ENCODE measurements at places on chromosomes 13 and 19.
A peak's percentile ranks its signal among the peaks of the same experiment; 100 is the strongest.

DNA sequence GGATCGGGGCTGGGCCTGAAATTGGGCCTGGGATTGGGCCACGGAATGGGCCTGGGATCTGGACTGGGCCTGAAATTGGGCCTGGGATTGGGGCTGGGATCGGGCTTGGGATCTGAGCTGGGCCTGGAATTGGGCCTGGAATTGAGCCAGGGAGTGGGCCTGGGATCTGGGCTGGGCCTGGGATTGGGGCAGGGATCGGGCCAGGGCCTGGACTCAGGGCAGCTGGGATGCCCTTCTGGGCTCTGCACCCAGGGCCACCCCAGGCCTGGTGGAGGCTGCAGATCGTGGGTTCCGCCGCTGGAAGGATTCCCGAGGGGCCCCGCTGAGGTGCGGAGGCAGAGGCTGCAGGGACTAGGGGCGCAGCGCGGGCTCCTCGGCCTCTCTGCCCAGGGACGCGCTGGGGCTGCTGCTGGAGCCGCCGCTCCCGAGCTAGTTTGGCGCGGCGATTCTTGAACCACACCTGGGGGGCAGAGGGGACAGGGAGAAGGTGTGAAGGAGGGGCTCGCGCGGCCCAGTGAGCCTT, 1.8 kb downstream of the TPRX1 start:
- DNase-seq = no peak

GRCh38 chr19:6225232-6225865, 54.4 kb downstream of the MLLT1 start:
- no peak for DNase-seq

GRCh38 chr19:48997972-48998371, 4.3 kb downstream of the RUVBL2 start:
- DNase-seq = peak; percentile 57

DNA sequence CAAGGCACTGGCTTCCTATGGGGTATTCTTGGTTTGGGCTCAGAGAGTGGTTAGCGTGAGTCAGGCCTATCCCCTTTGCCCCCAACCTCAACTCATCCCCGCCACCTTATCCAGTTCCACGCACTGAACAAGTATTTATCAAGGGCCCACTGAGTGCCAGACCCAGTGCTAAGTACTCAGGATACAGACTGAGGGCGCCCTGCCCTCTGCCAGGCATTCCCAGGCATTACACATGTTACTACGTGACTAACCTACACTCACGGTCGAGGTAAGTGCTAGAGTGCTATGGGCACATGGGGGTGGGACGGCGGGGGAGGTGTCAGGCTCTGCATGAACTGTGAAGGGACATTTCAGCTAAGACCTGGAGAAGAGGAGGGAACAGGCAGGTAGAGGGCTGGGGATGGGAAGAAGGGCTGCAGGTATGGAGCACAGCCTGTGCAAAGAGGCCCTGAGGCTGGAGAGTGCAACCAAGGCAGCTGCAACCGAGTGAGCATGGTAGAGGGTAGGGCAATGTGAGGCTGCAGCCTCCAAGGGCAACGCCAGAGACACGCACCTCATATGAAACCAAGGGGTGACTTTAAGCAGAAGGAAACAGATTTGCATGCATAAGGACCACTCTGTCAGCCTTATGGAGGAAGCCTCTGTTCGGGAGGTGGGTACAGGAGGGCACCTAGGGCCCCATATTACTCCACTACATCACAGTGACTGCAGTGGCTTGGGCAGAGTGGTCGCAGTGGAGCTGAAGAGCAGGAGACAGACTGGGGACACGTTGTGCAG, 22.5 kb downstream of the DHRS12 start:
- DNase-seq = peak; percentile 19

DNA sequence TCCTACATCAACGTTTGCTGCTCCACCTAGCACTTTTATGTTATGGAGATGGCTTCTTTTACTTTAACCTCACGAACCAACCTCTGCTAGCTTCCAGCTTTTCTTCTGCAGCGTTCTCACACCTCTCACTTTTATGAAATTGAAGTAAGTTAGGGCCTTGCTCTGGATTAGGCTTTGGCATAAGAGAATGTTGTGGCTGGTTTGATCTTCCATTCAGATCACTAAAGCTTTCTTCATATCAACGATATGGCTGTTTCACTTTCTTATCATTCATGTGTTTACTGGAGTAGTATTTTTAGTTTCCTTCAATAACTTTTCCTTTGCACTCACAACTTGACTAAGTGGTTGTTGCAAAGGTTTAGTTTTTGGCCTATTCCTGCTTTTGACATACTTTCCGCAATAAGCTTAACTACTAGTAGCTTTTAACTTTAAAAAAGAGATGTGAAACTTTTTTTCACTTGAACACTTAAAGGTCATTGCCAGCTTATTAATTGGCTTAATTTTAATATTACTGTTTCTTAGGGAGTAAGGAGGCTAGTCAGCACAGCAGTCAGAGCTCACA, 60.0 kb upstream of the SPRY2 start:
- no peak for DNase-seq

- no peak for DNase-seq
Observed at GRCh38 chr13:87128491-87128890, 542.7 kb upstream of the SLITRK5 start.

GRCh38 chr19:53010494-53010893, 3.2 kb upstream of the ERVV-1 start:
- no peak for DNase-seq

DNA sequence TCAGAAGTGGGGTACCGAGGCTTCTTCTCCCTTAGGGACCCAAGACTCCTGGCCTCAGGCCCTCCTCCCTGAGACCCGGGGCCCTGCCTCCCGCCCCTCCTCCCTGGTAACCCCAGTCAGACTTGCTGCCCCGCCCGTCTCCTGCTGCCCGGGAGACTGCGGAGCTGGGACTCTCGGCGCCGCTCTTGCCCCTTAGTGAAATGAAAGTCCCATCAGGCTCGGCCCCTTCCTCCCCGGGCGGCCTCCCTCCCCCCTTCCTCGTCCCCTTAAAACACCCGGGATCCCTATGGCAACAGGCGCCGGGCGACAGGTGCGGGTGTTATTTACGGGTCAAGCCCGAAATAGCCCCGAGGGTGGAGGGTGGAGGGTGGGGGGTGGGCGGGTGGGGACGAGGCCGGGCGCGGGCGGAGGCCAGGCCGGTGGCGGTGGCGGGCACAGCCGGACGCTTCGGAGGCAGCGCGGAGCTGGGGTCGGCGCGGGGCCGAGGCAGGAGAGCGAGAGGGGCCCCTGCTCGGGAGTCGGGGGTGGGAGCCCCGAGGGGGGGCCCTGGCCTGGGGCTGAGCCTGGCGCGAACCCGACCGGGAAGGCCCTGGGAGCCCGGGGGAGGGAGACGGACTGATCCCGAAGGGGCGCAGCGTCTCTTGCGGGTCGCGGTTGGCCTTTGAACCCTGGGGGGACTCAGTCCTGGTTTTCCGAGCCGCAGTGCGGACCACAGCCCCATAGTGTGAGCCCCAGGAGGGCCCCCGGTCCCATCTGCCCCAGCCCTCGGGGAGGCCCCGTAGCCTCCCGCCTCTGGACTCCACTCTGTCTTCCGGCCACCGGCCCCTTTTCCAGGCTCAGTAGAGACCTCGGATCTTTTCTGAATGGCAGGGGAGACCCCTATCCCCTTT, at the start of gene CACNG6:
Gene CACNG6, plus strand, starts transcription at position 414 of the 890 bp plus-strand sequence. CDS start 1,241 bp downstream, outside the sequence.
- DNase-seq = peak; percentile 22

DNA sequence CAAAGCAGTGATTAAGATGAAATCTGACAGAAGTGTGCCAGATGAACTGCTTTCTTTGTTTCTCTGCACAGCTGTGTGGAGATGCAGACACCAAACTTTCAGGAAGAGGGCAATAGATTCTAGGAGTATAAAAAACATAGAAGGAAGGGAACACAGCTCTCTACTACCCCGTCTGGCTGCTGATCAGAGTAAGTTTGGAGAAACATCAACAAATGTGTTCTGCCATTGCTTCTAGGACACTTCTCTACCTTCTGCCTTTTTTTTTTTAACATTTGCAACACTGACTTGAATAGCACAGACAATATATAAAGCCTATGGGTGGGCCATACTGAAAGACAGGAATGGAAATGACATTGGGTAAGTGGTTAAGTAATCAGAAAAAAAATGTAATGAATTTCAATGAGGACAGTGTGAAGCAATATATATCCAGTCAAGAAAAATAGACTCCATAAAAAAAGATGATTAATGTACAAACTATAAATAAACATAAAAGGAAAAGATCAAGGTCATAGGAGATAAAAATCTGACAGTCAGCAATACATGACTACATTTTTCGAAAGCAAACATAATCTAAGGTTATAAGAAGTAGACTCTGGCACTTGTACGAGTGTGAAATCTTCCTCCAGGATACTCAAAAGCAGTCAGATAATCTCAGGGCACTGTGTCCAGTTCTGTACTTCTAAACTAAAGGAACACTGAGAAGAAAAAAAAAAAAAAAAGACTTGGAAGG, 21.4 kb downstream of the NUFIP1 start:
- DNase-seq = peak; percentile 54

GRCh38 chr19:13339869-13340268, 166.4 kb downstream of the CACNA1A start:
- DNase-seq = no peak

DNA sequence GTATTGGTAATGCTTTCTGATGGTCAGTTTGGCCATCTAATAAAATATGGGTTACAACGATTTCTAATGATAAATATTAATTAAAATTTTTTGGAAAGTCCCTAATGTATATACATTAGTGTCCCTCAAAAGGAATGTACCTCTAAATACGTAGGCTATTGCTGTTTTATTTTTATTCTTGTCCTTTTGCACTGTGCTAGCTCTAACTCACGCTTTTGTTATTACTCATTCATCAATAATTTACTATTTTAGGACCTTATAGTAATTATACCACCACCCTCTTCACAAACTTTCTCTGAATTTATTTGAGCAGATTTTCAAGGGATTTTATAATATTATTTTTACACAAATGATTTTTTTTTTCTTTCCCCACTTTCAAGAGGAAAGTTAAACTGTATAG, 795.9 kb upstream of the PCDH9 start:
- DNase-seq = no peak

GRCh38 chr13:21435687-21436151, 23.4 kb downstream of the ZDHHC20 start:
- peak; percentile 66 for DNase-seq

DNA sequence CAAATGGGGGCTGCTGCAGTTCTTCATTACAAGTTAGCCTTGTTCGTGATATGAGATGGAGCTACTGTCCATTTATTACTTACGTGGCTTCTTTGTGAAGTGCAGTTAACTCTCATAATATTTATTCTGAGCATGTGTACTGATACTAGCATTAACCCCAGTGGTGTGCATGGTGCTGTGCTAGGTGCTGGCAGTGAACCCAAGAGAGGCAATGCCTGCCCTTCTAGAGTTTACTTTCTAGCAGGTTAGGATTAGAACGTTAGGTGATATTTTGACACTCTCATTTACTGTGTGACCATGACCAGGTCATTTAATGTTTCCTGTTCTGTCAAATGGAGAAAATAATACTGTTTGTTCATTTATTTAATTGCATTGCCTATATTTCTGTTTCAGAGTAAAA, 16.9 kb downstream of the PIBF1 start:
- DNase-seq = no peak

DNA sequence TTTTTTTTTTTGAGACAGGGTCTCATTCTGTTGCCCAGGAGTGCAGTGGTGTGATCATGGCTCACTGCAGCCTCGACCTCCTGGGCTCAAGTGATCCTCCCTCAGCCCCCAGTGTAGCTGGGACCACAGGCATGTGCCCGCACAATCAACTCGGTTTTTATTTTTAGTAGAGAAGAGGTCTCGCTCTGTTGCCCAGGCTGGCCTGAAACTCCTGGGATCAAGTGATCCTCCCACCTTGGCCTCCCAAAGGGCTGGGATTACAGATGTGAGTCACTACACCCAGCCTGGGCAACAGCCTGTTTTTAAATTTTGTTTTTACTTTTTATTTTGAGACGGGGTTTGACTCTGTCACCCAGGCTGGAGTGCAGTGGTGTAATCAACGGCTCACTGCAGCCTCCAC, 2.3 kb upstream of the KDM4B start:
- no peak for DNase-seq

DNA sequence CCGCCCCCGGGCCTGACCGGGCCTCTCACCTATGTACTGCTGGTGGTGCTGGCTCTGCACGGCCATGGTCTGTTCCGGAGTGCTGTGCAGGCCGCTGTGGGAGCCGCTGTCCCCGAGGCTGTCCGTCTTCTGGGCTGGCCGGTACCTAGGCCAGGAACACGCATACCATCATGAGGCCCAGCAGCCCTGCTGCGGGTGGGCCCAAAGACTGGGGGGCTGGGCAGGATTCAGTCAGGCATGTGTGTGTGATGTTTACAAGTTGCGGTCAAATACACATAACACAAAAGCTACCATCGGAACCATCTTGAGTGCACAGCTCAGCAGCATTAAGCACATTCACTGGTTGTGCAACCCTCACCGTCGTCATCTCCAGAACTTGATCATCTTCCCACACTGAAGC, 32.2 kb upstream of the RANBP3 start:
- no peak for DNase-seq

DNA sequence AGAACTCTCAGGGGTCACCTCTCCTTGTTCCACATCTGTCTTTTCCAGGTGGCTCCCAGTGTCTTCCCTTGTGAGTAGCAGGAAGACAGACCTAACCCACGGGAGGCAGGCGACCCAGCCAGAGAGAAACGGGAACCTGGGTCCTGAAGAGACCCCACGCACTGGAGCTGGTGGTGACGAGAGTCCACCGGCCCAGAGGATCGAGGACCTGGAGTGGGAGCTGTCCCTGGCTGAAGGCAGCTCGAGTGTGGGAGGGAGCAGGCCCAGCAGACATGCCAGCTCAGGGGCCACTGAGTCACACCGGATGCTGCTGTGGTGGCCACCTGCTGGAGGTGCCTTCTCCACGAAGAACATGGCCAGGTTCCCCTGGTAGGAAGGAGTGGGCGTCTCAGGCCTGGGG, 66.5 kb upstream of the ATP12A start:
- DNase-seq = no peak

- no peak for DNase-seq
Observed at GRCh38 chr19:29379257-29380021, 146.4 kb upstream of the VSTM2B start.

DNA sequence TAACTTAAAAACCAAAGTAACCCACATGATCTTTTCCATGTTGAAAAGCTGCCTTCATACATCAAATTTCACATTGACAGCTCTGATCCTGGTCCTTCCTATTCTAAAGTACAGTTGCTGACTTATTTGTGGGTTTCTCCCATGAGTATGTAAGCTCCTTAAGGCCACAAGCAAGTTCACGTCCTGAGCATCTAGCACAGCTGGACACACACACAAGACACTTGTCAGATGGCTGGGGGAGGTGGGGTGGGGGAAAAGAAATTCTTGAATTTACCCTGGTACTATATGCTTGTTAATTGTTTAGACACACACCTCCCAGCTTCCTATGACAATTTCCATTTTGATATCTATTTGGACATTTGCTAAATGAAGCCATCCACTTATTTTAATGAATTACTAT, 162.8 kb downstream of the ZIC5 start:
- no peak for DNase-seq

GRCh38 chr13:46229251-46229650, 17.5 kb downstream of the LRRC63 start:
- DNase-seq = no peak

GRCh38 chr13:76886005-76886291, 257 bp downstream of the KCTD12 start:
- DNase-seq = no peak

- DNase-seq = peak; percentile 28
Observed at GRCh38 chr19:41189425-41190065, 3.5 kb upstream of the CYP2S1 start.

GRCh38 chr19:9721861-9722260, 46.7 kb downstream of the ZNF846 start:
- no peak for DNase-seq
